ENCODE measurements at places on chromosomes 16 and 17. TPM values are rescaled to one million over a fixed set of nuclear protein-coding genes. Genes with fewer than 3 reads are reported as not detected.

The TAT gene
- not detected for total RNA-seq

The AOC3 gene
- total RNA-seq: 3.7 TPM

The LITAFD gene
- total RNA-seq: not detected

- no peak for DNase-seq
These were observed 206.3 kb downstream of the RAB11FIP4 start for GRCh38 chr17:31597646-31598398.

- no peak for DNase-seq
These were observed 60.9 kb upstream of the TNRC6A start for GRCh38 chr16:24668481-24669061.

DNA sequence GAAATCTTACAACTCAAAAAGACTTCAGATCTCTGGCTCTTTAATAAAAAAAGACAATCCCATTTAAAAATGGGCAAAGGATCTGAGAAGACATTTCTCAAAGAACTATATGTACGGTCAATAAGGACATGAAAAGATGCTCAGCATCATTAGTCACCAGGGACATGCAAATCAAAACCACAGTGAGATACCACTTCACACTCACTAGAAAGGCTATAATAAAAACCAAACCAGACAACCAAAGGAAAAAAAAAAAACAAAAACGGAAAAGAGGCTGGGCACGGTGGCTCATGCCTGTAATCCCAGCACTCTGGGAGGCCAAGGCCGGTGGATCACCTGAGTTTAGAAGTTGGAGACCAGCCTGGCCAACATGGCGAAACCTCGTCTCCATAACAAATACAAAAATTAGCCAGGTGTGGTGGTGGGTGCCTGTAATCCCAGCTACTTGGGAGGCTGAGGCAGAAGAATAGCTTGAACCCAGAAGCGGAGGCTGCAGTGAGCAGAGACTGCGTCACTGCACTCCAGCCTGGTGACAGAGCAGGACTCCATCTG is 1.7 kb upstream of the NPIPB7 start:
- no peak for DNase-seq

- peak; percentile 30 for DNase-seq
These were observed 12.3 kb downstream of the RFFL start for GRCh38 chr17:35051183-35051578.

- DNase-seq: no peak
These were observed 8.7 kb upstream of the RNF213 start for GRCh38 chr17:80251966-80252365.

All from activated T-helper 1 cell treated with anti-CD3 and anti-CD28 coated beads, Interleukin-12 subunit alpha, Interleukin-12 subunit beta, Interleukin-2, Interleukin-4 antibody, amounts not matched to agents 30 ng/mL and 10 ng/mL and 1 ng/mL, durations not matched to agents 14 hours and 24 hours and 36 hours (primary cell).